ENCODE measurements at places on chromosomes 4 and X.

DNA sequence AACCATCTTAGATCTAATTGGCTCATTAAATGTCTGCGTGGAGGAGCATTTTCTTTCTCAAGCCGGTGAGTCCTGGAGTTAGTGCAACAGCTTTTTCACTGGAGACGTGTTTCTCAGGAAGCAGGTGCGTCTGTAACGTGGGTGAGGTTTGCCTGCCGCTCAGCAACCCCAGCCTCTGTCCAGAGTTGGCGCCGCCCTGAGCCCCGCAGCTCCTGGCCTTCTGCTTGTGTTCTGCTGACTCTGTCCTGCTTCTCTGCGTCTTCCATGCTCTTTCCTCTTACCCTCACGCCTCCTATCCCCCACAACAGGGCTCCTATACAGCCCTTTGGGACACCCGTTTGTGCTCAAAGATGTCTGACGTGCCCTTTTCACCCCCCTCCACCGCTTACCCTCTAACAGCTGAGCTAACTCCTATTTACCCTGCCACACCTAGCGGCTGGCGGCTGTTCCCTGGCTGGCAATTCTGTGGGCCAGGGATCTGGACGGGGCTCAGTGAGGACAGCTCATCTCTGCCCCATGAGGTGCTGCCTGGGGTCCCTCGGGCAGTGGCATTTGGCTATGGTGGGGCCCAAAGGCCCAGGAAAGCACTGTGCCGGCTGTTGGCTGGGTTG, 18.8 kb downstream of the DOK7 start:
- no peak for DNase-seq

- no peak for DNase-seq
Observed at GRCh38 chr4:1305781-1306455, 16.2 kb downstream of the MAEA start.

- no peak for DNase-seq
Observed at GRCh38 chr4:141027421-141027820, 105.8 kb downstream of the RNF150 start.

DNA sequence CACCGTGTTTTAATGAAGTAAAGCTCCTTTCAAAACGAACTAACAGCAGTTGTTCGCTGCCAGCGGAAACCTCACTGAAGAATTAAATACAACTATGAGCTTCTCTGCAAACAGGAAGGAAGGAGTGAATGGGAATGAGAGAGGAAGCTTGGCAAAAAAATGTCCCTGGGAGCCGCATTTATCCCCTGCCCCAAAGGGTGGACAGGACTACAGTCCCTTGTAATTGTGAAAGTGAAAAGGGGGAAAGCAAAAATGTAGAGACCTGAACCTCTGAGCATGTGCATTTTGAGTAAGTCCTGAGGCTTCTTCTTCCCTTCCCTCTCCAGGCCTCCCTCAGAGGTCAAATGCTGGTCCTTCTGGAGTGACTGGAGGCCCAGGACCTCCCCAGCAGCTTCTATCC, 53.8 kb upstream of the BMP2K start:
- peak; percentile 36 for DNase-seq

DNA sequence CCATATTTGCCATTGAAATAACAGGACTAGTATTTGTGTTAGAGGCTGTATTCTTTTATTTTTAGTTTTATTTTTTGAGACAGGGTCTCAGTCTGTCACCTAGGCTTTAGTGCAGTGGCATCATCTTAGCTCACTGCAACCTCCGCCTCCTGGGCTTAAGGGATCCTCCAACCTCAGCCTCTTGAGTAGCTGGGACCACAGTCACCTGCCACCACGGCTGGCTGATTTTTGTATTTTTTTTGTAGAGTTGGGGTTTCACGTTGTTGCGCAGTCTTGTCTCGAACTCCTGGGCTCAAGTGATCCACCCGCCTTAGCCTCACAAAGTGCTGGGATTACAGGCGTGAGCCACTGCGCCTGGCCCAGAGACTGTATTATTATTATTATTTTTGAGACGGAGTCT, 15.3 kb downstream of the TMEM131L start:
- no peak for DNase-seq

GRCh38 chr4:54231768-54232688, 2.9 kb downstream of the PDGFRA start:
- no peak for DNase-seq

GRCh38 chr4:171622729-171623128, 190.5 kb upstream of the GALNTL6 start:
- no peak for DNase-seq

- no peak for DNase-seq
Observed at GRCh38 chr4:140112576-140112975, 41.4 kb downstream of the MAML3 start.

DNA sequence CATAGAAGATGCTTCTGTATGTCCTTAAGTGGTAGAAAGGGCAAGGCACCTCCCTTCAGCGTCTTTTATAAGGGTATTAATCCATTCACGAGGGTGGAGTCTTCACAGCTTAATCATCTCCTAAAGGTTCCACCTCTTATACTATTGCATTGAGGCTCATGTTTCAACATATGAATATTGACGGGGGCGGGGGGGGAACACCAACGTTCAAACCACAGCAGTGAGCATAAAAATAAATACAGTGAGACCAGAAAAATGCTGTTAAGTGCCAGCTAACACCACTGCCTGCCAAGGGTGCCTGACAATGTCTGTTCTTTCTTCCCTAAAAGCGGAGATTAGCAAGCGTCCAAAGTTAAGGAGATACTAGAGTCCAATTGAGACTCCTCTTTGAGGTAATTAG, 323.3 kb downstream of the STK32B start:
- no peak for DNase-seq

DNA sequence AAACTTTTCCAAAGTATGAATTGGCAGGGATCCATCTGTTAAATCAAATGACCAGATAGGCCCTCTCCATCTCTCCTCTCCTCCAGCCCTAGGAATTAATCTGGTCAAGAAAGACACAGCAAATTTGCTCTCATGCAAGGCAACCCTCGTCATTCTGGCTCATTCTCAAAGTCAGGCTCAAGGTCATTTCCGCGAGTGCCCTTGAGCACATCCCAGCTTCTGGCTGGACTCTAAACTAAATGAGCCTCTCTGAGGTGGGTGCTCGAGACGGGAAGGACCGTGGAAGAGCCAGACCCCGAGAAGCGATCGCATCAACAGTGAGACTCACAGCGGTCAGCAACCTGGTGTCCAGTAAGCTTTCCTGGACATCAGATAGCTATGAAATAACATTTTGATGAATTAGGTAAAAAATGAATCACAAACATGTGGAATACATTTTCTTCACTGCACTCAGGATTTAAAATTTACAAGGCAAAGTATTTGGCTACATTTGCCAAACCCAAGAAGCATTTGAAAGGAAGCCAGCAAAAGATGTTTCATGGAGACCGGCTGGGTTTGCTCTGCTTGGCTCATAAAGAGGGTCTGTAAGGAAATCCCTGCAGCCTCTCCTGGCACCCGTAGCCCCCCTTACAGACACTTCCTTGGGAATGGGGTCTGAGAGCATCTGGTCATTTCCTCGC, 121.0 kb downstream of the ENPP6 start:
- DNase-seq: no peak

DNA sequence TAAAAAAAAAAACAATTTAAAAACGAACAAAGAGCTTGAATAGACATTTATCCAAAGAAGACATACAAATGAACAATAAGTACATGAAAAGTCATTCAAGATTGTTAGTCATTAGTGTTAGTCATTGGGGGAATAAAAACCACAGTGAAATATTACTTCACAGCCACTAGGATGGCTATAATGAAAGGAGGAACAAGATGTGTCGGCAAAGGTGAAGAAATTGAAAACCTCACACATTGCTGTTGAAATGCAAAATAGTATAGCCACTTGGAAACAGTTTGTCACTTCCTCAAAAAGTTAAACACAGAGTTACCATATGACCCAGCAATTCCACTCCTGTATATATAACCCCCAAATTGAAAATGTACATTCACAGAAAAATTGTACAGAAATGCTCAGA, 45.2 kb upstream of the SLC39A8 start:
- DNase-seq: peak; percentile 93

DNA sequence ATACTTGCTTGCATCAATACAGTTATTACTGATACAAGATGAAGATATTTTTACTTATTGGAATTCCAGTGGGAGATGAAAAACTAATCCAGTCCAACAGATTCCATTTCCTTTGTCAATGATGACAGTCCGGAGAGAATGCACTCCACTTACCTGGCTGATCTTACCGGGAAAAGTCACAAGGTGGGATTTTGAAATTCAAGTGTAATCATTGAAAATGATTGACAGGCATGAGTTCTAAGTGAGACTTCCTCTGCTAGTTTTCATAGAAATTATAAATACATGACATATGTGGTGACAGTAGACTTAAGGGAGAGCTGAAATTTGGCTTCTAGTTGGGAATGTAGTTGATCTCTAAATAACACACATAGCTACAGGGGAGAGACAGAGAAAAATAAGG, 859.9 kb downstream of the FAT4 start:
- DNase-seq: no peak

DNA sequence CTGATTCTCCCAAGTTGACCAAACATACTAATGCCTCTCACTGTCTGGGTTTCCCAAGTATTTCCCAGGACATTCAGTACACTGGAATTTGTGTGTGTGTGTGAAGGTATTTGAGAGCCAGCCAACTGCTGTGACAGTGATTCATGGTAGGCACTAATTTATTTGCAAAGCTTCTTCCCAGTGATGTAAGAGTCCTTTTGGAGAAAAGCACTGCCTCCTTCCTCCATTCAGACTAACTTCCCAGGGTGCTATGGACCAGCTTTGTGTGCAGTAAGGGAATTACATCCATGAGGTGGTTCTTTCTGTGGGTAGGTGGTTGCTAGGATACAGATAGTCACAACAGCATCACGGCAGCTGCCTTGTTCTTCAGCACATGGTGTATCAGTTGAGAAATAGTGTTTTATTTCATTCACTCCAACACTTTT, 8.7 kb downstream of the EGF start:
- no peak for DNase-seq

DNA sequence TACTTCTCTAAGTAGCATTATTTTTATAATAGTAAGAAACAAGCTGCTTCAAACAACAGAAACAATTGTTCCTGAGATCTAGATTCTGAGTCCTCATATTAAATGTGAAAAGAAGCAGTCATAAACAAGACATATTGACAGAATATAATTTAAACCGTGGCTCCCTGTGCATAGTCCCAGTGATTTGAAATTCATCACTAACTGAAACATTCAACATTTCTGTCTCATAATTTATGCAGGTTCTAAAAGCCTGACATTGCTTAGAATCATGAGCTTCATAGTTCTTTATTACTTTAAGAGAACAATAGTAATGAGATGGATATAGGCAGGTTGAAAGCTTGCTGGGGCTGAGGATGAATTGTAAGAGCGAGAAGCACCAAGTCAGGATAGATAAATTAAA, 375.5 kb upstream of the MAGEB18 start:
- no peak for DNase-seq

- peak; percentile 63 for DNase-seq
Observed at GRCh38 chr4:156999175-156999517, 27.5 kb upstream of the PDGFC start.

DNA sequence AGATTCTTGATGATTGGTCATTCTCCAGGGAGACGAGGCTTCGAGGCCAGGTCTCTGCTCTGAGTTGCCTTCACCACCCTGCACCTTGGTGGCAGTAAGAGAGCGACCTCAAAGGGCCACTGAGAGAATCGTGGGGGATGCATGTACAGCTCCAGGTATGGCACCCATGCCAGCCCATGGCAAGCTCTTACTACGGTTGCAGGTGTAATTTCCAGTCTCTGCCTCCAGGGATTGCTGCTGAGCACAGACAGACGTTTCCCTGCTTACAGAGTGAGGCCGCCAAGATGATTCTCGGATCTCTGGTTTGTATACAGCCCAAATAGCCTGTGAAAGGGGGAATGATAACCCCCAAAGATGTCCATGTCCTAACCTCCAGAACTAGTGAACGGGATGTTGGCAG, 16.3 kb upstream of the DRD5 start:
- DNase-seq: peak; percentile 45

DNA sequence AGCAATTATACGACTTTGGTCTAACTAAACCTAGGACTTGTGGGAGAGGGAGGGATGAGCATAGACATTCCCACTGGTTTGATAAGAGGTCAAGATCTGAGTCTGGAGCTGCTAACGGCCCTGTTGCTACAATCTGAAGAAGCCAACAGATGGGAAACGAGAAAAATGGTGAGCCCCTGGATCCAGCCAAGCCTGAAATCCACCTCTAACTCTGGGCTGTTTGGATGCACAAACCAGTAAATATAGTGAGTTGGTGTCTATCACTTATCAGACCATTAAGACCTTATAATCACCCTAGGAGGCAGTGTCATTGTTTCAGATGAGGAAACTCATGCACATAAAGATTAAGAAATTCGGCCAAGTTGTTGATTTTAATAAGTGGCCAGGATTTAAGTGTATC, 50.5 kb downstream of the ADGRA3 start:
- no peak for DNase-seq

DNA sequence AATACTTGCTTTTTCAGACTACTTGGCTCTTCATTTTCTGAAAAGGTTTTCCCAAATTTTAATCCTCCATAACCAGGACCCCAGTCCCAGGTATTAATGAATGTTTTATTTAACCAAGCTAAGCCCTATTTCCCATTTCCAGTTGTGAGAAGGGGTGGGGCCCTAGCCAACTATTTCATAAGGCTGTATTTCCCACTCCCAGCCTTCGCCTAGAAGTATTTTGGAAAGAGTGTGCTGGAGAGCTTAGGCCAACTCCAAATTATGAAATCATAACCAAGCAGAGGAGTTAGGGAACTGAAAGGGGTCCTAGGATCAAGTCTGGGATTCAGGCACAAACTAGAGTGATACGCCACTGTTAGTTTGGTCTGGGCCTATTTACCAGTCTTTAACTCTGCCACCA, 148.4 kb upstream of the GPC4 start:
- peak; percentile 5 for DNase-seq

- peak; percentile 21 for DNase-seq
Observed at GRCh38 chrX:77935886-77936285, 25.4 kb downstream of the ATP7A start.

DNA sequence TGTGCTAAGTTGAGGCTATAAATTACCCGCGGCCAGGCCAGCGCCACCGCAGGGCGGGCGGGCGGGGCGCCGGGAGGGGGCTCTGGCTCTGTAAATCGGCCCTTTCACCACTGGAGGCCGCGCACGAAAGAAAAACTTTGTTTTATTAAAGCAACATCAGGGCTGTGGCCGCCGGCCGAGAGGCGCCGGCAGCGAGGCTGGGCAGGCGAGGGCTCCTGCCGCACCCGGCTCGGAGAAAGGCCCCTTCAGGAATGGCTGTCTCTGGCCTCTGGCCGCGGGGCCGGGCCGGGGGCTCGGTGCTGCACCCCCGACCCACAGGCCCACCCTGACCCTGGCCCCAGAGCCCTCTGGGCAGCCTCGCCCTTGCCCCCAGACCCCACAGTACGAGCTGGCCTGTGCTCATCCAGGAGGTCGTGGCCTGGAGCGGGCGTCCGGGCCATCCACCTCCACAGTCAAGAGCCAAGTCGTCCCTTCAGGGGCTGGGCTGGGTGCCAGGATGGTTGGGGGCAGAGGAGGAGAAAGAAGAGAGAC, 29.5 kb upstream of the FGFR3 start:
- peak; percentile 9 for DNase-seq

All from suppressor macrophage treated with lipopolysaccharide for 4 hours (primary cell).